ENCODE measurements at places on chromosomes 16 and 17.

DNA sequence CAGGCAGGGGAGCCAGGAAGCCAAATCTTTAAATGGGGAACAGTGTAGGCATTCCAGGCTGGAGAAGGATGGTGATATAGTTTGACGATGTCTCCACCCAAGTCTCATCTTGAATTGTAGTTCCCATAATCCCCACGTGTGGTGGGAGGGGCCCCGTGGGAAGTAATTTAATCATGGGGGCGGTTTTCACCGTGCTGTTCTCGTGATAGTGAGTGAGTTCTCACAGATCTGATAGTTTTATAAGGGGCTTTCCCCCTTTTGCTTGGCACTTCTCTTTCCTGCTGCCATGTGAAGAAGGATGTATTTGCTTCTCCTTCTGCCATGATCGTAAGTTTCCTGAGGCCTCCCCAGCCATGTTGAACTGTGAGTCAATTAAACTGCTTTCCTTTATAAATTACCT, 28.8 kb downstream of the GINS3 start:
- no peak for DNase-seq

DNA sequence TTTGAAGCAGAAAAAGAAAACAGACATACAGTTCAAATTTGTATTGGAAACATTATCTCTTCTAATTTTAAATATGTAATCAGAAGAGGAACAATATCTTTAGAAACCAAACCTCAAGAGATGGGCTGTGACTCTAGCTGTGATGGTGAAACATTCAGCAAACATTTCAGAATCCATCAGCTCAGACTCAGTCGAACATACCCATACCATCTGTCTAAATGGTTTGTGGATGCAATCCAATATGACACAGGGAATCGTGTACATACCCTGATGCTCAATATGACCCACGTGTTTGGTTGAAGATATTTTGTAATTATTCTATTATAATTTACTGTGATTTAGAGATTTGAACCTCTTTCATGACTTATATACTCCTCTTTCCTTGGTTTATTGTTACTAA, 665.2 kb upstream of the CDH8 start:
- no peak for DNase-seq

DNA sequence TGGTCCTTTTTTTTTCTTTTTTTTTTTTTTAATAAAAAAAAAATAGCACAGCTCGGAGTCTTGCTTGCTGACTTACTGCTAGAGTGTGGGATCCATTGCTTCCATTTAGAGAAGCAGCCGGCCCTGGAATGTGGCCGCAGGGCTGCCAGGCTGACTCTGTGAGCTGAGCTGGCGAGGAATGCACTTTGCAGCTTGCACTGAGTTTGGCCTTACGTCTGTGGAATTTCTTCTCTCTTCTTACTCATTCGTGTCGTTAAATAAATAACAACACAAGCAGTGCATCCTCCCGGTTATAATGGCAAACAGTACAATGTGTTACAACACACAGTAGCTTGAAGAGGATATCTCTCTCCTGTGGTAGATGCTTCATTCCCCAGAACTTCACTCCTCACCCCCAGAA, 69.2 kb downstream of the PRKCB start:
- peak; percentile 81 for DNase-seq

DNA sequence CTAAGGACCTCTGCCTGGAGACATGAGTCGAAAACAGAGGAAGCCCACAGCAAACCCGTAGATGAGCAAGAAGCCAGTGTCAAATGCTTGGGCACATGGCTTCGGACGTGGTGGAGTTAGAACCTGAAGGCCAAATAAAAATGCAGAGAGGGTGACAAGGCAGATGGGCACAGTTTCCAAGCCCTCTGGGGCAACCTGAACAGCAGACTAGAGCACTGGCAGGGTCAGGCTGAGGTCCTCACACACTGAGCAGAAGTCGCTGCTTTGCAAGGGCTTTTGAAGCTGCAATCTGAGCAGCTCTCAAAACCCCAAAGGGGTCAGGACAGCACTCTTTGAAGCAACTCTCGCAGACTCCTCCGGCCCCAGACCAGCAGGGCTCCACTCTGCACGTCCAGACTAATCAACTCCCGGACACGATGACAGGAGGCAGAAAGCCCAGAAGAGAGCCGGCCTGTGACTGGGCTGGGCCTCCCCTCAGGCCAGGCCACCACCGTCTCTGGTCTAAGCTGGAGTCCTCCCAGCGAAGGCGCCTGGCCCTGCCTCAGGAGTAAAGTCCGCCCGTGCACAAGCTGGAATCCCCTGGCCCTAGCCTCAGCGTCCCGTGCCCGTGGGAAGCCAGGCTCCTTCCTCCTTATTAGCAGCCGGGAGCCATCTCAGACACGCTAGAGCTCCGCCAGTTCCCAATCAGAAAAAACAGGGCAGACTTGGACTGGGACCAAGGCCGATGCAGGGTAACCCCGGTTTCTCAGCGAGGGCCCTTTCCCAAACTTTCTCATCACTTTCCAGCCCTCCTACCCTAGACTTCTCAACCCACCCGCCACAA, 924 bp downstream of the SMARCD2 start:
- no peak for DNase-seq

DNA sequence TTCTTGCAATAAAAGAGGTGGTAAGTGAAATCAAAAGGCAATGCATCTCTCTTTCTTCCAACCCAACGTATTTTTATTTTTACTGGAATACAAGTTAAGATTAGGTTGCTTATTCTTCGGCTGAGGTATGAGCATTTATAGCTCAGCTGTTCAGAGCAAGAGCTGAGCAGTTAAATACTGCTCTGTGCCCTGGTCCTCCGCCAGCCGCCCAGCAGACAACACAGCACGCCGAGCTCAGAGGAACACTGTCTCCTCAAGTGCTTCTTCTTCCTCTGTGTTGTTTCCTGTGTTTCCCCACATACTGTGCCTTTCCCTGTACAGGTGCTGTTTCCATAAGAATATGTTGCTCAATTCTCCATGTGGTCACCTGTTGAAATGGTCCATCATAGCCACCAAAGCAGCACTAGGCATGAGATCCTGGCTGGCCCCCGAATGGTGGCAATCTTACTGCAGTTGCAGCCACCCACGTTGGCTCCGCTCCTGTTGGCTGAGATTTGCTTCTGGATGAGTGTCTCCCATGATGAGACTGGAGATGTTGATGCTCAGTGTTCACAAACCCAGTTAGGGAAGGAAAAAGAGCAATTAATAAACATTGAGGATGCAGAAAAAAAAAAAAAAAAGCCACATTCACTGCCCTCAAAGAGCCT, 515.3 kb downstream of the GRIN2A start:
- DNase-seq, result no peak

DNA sequence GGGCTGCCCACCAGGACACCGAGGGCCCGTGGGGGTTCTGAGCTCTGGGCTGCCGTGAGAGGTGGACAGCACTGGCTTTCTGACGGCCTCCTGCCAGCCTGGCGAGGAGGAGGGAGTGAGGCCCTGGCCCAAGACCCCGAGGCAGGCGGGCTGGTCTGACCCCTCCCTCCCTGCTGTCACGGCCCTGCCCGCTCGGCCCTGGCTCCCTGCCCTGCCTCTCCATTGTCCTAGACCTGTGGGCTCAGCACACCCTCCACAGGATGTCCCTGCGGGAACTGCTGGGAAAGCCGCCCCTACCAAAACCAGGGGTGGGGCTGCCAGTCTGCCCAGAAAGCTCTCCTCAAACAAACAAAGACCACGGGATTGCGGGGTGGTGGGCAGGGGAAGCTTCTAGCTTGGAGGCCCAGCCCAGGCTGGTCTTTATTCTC, 20.7 kb downstream of the SPNS2 start:
- DNase-seq, result no peak

DNA sequence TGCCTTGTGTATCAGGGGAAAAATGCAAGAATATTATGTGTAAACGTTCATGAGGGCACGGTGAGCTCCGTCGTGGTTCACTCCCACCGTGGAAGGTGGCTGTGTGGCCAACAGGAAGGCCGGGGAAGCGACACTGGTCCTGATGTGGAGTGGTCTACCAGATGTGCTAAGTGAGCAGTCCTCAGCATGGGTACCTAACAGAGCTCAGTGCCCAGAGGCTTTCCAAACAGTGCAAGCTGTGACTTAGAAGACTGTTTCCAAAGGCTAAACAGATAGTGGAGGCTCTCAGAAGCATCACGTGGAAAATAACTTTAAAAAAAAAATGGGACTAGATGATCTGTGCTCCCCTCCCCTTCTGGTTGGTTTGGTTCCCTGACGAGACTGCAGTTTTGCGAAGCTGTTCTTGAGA, 199.3 kb upstream of the CHMP6 start:
- DNase-seq, result no peak

- no peak for DNase-seq
These were observed 13.1 kb upstream of the SPECC1 start for GRCh38 chr17:19996086-19996485.

GRCh38 chr16:57966204-57966771, 4.6 kb downstream of the CNGB1 start:
- DNase-seq, result no peak

DNA sequence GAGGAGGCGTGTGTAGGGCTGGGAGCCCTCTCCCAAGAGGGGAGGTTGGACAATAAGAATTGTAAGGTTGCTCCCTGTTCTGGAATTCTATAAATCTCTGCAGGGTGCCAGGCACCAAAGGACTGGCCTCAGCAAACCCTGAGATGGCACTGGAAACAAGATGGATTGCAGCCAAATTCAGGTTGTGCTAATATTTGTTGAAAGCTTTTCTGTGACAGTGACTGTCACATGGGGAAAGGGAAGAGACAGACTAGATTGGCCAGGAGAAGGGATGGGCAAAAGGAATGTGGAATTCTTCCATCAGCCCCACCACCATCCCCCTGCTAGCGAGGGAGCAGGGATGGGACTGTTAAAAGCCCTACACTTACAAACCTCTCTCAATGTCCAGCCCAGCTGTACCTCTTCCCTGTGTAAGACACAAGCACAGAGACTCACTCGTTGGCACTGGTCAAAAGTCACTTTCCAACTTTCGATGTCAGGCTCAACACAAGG, 62.4 kb downstream of the SOX9 start:
- DNase-seq, result no peak

DNA sequence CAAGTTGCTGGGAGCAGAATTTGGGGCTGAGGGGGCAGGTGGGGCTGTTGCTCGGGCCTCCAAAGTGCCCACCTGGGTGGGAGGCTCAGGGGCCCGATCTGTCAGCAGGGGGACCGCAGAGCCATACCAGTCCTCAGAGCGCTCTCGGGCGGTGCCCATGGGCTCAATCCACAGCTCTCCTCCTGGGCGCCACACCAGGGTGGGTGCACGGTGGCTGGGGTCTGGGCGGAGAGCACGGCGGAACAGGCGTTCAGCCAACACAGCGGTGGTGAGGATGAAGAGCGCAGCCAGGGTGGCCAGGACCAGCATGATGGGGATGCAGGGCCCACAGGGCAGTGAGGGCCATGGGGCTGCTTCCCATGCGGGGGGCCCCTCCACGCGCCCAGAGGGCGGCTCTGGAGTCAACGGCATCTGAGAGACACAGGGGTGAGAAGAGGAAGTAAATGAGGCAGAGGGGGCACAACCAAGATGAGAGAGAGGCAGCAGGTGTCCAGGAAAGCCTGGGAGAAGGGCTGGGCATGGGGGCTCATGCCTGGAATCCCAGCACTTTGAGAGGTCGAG, 1.2 kb downstream of the C16orf54 start:
- no peak for DNase-seq

- no peak for DNase-seq
These were observed 7.0 kb downstream of the KSR1 start for GRCh38 chr17:27463235-27463677.

DNA sequence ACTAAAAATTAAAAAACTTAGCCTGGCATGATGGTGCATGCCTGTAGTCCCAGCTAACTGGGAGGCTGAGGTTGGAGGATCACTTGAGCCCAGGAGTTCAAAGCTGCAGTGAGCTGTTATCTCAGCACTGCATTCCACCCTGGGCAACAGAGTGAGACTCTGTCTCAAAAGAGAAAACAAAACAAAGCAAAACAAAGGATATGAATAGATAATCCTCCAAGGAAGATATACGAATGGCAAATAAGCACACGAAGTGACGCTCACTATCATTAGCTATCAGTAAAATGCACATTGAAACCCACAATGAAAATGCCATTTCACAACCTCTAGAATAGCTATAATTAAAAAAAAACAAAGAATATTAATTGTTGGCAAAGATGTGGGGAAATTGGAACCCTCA, 386.2 kb upstream of the CCL2 start:
- DNase-seq, result no peak

DNA sequence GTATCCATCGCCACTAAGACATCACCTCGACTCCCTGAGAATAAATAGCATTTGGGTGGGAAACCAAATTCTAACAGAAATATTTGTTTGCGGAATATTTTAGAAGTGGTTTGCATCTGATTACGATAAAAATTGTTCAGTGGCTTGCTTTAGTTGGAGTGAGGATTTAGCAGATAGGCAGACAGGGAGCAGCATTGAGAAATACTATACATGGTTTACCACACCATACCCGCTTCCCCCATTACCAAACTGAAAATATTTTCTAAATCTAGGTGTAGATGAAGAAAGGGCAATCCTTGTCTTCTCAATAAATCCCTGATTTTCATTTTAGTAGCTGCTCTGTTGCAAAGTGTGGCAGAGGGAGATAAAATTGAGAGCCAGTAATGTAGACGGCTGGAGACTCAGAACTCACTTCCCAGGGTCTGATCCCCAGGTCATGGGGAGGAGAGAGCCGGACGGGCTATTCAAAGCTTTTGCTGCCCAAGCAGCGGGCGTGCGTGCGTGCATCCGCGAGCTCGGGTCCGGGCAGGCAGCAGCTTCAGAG, 808 bp upstream of the BAHCC1 start:
- no peak for DNase-seq

- no peak for DNase-seq
These were observed 192.6 kb downstream of the PARN start for GRCh38 chr16:14437426-14437825.

- DNase-seq, result no peak
These were observed 23.6 kb downstream of the ALOX12B start for GRCh38 chr17:8063761-8064534.

DNA sequence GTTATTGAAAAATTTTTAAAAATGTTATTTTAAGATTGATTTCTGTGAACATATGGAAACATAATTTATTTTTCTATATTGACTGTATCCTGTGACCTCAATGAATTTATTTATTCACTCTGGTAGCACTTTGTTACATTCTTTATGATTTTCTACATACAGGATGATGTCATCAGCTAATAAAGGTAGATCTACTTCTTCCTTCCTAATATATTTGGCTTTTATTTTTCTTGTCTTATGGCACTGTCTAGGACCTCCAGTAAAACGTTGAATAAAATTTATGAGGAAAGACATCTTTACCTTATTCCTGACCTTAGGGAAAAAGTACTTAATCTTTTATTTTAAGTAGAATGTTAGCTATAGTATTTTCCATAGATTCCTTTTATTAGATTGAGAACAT, 78.8 kb upstream of the MAF start:
- no peak for DNase-seq

DNA sequence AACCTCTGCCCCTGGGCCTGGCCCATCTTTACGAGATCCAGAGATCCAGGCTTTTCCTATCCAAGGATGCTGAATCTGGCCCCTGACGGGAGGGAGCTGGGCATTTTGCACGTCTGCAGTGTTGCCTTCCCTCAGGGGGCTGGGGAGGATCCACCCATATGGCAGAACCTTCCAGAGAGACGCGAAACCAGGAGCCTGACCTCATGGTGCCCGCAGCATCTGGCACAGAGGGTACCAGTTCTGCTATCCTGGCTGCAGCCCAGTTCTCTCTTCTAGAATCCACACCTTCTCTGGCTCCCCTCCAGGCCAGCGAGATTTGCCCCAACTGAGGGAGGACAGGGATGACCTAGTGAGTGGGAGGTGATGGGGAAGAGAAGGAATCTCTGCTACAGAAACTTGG, 20.5 kb upstream of the ZNF652 start:
- no peak for DNase-seq

Measured in GM04504 (cell line).